ENCODE measurements at places on chromosomes 1 and 21.

- no peak for DNase-seq
These were observed 195.6 kb downstream of the APP start for GRCh38 chr21:25974964-25975363.

GRCh38 chr1:93459126-93459525 lies 11.2 kb downstream of the FNBP1L start:
- DNase-seq = no peak

DNA sequence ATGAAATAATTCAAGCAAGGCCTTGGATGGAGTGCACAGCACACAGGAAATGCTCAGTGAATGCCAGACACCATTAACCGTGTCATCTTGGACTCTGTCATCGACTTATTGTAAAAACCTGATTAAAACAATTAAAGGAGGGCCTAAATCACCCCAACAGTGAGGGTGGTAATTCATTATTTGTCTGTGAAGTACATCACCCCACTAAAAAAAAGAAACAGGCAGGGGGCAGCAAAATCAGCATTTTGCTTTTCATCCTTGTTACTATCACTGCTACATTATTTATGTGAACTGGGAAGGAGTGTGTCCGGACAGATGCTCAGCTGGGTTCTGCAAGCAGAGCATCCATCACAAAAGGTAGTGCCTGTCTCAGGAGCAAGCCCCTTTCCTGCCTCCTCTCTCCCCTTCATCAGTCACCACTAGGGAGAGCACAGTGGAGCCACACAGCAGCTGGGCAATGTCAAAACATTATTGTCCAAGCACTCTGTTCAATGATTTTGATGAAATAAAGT lies 98.5 kb downstream of the RERE start:
- DNase-seq = no peak

DNA sequence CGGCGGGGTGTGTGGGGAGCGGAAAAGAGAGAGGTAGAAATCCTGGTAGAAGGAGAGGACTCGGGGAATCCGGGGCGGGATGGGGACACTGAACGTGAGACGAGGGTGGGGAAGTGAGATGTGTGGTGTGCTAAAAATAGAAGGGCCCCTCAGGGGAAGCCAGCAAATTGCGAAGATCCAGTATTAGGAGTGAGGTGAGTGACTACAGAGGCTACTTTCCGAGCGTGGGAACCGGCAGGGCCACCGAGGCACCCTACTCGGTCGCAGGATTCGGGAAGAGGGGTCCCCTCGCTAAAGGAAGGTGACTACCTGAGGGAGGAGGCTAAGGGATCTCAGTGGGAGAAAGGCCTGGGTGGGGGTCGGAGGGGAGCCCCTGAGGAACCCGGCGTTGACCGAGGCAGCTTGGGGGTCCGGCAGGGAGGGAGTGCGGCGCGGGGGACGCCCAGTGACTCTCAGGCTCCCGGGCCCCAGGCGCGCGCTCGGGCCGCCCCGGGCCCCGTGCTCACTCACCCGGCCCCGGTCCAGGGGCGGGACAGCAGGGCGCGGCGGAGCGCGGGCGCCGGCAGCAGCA lies 318 bp downstream of the ALDH4A1 start:
- no peak for DNase-seq

DNA sequence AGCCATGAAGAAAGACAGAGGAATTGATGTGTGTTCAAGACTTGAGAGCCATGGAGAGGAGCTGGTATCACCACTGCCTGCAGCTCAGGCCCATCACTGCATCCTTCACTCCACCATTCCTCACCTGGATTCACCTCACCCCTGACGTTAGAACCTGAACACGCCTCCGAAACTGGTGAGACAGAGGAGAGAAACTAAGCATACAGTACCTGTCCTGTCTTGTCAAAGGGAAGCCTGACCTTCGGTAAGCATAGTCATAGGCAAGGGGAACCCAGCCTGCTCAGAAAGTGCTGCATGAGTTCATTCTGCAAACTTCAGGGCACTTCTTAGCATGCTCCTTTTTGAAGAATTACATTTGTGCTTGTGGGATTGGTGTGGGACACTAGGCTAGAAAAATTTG lies 425.8 kb downstream of the DSCAM start:
- DNase-seq = no peak

GRCh38 chr1:91124989-91125417 lies 103.2 kb upstream of the ZNF644 start:
- DNase-seq = no peak

DNA sequence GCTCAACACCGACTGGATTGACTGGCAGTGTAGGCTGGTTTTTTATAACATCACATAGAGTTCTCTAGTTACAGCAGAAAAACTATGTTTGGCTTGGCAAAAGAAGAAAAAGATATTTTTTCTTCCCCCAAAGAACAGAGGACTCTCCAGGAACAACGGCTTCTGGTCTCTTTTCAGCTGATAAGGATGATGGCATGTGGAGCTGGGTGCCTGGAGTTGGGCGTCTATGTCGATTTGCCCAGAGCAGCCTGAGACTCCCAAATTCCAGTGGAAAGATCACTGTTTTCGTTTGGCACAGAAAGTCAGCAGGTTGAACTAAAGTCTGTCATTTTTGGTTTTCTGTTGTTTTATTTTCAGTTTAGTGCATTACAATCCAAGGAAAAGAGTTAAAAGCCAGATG lies 91.1 kb downstream of the SMYD2 start:
- DNase-seq = no peak

- no peak for DNase-seq
These were observed 14.7 kb downstream of the GAS5 start for GRCh38 chr1:173853074-173853473.

GRCh38 chr1:101460739-101461138 lies 223.9 kb downstream of the S1PR1 start:
- DNase-seq = no peak

DNA sequence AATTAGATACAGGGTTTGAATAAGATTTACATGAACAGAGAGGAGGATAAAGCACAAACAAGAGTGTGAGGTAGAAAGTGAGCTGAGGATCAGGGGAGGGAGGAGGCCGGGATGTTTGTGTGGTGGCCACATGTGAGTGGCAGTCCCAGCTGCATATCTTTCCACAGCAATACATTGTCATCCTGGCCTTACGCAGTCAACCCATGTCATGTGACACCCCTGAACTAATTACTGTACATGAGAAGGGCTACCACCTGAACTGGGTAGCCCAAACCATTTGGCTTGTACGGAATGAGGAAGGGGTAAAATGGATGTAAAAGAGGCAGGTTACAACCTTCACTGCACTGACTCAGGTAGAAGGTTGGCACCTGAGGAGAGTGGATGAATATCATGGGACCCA lies 4.2 kb downstream of the SLAMF7 start:
- no peak for DNase-seq
